Stimulated activated CD8-positive, alpha-beta memory T cell treated with anti-CD3 and anti-CD28 coated beads, Interleukin-7, amount 100 ng/mL, for 48 hours (primary cell): ENCODE measurements at places on chromosomes 11 and 22.
A peak's percentile ranks its signal among the peaks of the same experiment; 100 is the strongest.

DNA sequence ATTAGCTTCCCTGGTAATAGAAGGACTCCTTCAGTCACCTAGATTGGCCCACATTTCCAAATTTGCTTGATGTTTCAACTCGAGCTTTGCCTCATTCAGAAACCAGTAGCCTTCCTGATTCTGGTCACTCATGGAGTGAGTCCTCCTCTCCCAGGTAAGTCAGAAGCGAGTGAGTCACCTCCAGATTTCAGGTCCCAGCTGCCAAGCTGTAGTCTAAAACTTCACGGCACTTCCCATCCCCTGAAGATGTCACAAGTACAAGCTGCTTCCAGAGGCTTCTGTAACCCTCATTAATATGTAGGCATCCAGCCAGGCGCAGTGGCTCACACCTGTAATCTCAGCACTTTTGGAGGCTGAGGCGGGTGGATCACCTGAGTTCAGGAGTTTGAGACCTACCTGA lies 23.5 kb downstream of the ARHGAP8 start:
- DNase-seq, result no peak

GRCh38 chr11:106242718-106243415 lies 165.4 kb downstream of the AASDHPPT start:
- no peak for DNase-seq

DNA sequence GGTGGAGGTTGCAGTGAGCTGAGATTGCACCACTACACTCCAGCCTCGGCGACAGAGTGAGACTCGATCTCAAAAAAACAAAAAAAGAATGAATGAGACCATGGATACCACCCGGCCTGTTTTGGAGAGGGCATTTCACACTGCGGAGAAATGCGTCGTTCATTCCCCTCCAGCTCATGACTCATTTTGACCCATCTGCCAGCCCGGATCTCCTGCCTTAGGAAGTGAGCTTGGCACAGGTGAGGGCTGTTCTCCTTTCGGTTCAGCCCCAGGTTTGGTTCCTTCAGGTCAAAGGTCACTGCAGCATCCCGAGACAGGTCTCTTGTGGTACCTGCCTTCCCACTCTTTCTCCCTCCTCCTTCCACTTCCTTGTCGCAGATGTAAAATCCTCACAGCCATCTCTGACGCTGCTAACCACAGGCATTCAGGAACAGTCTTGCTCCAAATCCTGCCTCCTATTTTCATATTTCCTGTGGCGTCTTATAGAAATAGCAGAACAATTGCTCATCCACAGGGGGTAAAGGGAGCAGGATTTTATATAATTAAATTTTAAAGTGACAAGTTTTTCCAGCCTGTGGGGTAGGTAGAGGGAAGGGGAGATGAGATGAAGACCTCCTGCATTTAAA lies 517.9 kb downstream of the NTM start:
- DNase-seq, result no peak

DNA sequence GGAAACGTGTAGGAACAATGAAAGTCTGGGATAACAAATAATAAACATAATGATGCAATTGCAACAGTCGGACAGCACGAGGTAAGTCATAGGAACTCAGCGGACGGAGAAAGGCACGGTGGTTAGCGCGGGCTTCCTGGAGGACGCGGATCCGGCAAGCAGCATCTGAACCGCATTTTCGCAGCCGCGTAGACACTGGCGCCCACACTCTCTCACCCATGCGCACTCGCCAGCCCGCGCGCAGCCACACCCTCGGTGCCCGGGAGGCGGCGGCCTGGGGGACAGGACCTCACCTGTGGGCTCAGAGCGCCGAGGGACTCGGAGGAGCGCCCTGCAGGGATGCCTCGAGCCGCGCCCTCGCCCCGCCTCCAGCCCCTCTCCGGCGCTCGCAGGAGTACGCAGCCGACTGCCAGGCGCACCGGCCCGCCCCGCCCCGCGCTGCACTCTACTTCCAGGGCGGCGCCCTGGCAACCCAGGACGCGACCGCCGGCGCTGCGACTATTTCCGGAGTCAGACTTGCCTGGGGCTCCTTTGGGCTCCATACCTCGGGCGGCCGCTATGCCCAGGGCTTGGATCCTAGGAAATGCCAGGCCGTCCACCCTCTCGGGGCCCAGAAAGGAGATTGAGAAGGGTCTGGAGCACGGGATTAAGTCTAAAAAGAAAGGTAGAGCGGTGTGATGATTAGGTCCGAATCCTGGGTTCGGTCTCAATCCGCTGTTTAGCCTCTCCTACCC lies at the start of gene TTLL1:
Gene TTLL1 (minus strand): TSS at position 408 of the 734 bp plus-strand sequence. CDS start 13,805 bp downstream, outside the sequence.
- DNase-seq, result peak; percentile 88

- DNase-seq, result no peak
These were observed 13.9 kb downstream of the OR5B3 start for GRCh38 chr11:58392746-58393145.
